Hematopoietic multipotent progenitor cell treated with erythropoietin and hydrocortisone succinate and interleukin-3 and kit ligand, for 6 days (in vitro differentiated cells): ENCODE measurements at places on chromosomes 16 and 17.

DNA sequence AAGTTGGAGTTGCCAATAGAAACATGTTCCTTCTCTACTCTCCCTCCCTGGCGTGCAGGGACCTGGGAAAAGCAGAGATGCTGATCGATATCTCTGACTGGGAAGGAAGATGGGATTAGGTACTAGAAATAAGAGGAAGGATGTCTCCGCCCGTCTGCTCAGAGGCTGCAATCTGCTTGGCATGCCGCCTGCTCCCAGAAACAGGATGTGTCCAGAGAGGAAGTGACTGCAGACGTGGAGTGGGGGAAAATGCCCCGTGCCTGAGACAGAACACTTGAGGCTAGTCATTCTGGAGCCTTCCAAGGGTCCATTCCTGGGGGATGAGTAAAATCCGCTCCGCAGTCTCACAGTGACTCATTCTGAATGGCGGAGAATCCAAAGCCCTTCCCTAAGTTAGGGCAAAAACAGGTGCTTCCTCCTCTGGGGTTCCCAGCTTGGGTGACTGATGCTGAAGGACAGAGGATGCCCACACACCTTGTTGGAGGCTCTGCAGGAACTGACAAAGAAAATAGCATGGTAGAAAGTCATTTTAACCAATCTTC lies 45.0 kb upstream of the SMURF2 start:
- DNase-seq, result peak; percentile 23

- no peak for DNase-seq
Measured at GRCh38 chr16:57279780-57280638, 4.5 kb downstream of the PLLP start.

DNA sequence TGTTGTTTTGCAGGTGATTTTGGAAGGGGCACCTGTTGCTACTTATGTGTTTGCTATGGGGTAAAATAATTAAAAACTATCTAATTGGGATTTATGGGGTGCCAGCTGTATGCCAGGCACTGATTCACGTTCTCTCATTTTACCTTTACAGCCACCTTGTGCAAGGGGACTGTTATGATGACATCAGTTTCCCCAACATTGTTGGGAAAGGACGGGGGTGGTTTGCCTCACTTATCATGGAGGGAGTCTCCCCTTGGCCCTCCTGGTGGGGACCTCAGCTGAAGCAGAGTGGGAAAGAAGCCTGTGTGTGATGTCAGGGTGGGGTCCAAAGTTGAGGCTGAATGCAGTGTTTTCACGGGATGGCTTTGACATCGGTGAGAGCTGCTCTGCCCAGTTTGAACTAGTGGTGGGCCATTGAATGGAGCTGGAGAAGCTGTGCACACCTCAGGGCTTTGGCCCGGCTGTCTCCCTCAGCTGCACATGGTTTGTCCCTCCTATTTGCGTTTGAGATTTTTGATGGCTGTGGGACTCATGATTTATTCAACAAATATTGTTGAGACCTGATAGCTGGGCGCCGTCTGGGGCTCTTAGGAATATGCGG lies 36.1 kb downstream of the CMIP start:
- no peak for DNase-seq

DNA sequence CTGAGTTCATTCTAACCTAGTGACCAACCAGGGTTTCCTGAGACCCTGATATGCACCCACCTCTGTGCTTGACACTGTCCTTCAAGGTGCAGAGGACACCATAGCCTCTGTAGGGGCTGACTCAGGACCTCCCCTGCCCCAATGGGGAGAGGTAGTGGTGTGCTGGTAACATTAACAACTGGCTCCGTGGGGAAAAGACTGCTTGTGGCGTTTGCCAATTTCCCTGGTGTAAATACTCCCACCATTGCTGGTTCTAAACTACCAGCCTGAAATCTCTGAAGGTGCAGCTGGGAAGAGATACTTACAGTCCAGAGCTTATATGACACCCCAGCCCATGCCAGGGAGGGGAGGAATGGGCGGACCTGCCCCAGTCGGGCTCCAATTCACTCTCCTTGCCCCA lies 54.9 kb downstream of the ENGASE start:
- DNase-seq, result no peak

- peak; percentile 75 for DNase-seq
Measured at GRCh38 chr17:75778861-75779249, 5.8 kb upstream of the UNK start.

- peak; percentile 57 for DNase-seq
Measured at GRCh38 chr16:54928411-54929089, 2.1 kb upstream of the IRX5 start.

DNA sequence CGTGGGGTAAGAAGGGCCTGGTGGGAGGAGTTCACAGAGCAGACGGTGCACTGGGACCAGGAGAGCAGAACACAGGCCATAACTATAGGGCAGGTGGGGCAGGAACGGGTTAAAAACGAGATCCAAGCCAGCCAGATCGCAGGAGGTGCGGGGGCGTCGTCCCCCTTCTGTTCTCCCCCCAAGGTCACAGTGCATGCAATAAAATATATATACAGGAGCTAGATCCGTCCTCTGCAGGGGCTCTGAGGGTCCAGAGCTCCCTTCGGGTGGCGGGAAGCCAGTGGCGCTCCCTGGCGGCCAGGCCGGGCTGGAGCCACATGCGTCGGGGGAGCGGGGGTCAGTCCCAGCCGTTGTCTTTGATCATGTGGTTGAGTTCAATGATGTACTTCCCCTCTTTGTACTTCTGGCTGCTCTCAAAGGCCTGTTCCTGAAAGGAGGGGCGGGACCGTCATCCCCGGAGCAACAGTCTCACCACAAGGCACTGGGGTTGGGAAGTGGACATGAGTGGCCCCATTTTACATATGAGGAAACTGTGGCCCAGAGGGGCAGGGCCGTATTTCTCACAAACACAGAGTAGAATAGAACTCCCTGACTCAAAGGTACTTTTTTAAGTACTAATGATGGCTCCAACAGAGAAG lies 768 bp upstream of the TBX6 start:
- peak; percentile 94 for DNase-seq

DNA sequence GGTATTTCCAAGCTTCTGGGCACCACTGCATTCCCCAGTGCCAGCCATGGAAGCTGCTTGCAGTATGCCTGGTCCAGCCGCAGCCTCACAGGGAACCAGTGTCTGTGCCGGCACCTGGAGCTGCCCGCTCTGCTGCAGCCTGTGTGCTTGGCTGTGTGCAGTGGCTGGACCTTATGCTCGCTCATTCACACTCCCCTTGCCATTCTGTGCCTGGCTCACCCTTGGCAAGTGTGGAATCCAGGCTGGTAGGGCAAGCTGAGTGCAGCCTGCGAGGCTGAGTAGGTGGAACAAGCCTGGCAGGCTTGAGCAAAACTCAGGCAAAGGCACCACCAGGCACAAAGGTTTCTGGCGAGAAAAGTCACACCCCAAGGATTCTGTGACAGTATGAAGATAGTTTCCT lies 144.0 kb downstream of the MYO1D start:
- no peak for DNase-seq
